ENCODE measurements at places on chromosomes 1 and 21.

DNA sequence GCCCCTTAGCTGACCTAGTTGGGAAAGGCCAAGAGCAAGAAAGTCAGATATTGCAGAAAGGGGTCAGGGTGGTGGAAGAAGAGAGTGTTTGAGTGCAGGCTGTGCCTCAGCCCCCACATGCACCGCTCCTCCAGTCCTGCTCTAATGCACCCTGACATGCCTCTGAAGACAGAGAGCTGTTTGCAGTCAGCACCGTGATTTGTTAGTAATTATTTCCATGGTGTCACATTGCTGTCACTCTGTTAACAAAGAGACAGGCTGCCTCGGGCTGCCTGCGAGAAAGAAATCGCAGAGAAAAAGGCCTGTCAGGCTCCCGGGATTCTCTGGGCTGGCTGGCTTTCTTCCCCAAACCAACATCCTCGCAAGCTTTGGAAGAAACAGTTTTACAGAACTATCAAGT is 58.3 kb downstream of the ERI3 start:
- DNase-seq = no peak

DNA sequence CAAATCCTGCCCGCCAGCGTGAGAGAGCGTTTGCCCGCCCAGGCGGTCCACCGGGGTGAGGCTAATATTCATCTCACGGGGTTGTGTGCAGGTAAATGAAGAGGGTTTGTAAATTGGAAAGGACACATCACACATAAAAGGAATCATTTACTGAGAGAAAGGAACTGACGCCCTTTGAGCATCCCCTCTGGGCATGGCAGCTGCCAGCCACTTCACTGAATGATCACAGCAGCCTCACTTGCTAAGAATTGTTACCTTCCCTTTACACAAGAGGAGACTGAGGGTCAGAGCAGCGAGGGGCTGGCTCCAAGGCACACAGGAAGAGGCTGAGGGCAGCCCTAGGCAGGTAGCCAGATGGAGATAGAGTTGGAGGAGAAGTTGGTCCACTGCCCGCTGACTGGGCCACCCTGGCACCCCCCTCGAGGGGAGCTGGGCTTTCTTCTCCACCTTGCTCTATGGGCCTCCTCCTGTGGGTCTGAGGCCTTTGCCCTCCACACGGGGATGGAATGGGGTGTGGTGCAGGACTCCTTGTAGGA is 96.0 kb downstream of the FOXD2 start:
- no peak for DNase-seq

DNA sequence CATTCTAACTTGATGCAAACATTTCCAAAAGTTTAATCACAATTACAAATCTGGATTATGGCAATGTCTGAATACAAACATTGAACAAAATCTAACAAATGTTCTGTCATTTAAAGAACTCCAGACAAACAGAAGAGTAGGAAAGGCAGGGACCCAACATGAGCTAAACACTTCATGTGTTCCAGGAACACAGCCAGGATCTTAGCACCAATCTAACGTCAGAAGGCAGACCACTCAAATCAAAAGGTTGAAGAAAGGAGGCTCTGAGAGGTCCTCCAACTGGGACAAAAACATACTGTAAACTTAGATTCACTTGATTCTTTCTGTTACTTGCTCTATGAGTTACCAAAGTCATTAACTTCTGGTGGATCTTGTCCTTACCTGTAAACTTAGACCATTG is 374.0 kb downstream of the NEGR1 start:
- no peak for DNase-seq

DNA sequence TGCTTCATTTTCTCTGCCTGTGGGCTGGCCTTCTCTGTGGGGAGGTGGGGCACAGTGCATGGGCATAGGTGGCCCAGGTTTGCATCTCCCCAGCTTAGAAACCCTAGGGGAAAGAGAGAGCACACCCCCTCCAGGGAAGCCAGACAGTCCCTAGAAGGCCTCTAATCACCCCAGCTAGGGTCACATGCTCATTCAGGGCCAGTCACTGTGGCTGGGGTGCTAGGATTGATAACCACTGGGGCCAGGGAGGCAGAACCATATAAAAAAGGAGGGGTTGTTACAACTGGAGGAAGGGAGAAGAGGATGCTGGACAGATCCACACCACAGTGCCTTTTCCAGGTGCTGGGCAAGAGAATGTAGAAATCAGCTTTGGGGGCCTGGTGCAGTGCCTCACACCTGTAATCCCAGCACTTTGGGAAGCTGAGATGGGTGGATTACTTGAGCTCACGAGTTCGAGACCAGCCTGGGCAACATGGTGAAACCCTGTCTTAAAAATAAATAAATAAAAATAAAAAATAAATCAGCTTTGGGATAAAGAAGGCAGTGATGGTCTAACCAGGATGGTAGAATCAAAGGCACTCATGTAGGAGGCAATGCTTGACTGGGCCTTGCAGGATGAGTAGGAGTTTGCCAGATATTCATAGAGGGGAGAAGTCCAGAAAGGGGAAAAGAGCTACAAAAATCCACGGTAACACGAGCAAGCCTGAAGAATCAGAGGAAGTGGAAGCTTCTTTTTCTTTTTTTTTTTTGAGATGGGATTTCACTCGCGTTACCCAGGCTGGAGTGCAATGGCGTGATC is 19.5 kb downstream of the FBLIM1 start:
- DNase-seq = no peak

GRCh38 chr1:209276321-209276720 is 307.2 kb upstream of the CAMK1G start:
- no peak for DNase-seq

DNA sequence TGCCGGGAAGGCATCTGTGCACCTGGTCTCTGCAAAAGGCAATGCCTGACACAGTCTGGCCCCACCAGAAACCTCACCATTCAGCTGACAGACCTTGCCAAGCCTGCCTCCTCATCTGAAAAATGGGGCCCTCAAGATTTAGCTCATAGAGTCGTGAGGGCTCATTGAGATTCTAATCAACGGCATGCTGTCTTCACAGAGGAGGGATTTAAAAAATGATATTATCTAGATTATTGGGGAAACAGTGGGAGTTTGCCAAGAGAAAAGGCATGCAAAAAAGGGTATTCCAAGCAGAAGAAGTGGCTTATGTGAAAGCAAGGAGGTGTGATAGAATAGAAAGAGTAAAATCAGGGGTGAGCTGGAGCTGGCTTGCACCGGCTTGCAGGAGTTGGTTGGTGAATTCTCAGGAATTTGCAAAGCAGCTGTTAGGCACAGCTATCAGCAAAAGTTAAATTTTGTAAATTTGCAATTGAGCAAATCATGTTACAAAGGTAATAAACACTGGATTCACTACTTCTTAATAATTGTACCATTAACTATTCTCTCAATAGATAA is 91.7 kb upstream of the WNT4 start:
- DNase-seq = no peak

- DNase-seq = no peak
Observed at GRCh38 chr1:180288940-180289339, 58.9 kb downstream of the LHX4 start.

GRCh38 chr1:58067082-58067481 is 479.4 kb downstream of the OMA1 start:
- no peak for DNase-seq

Data from NCI-H526 treated with DMSO at 0.1 percent for 48 hours (cell line).